ENCODE measurements at places on chromosomes 12 and 14.
A peak's percentile ranks its signal among the peaks of the same experiment; 100 is the strongest.

DNA sequence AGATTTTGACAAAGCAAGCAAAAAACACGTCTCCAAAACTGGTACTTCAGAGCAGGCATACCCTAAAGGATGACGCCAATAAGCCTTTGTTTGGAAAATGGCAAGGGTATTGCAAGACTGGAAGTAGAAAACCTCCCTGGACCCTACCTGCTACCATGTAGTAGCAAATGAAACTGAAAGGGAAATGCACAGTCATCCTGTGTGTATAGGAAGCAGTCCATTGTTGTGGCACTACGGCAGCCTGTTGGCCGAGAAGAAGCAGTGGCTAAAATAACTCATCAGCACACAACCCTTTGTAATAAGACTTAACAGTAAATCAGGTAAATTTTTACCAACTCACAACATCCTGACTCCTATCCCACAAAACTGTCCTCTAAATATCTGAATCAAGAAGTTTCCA, 386.4 kb downstream of the RGS6 start:
- DNase-seq, result no peak

DNA sequence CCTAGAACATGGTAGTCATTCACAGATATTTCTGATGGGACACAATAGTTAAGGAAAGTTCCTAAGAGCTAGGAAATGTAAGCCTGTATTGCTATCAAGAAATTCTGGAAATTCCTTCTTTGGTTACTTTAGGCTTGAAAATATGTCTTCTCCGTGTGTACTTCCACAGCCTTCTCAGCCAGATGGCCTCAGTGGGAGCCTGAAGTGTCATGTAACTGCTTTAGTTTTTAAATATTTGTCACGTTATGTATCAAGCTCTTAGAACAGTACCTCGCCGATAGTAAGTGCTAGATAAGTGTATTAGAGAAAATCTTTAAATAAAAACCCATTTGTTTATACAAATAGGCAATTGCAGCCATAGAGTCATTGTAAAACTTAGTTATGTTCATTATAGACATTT, 95.6 kb downstream of the DERA start:
- no peak for DNase-seq

GRCh38 chr14:102078831-102079699, 7.8 kb downstream of the HSP90AA1 start:
- no peak for DNase-seq

GRCh38 chr12:55862286-55862685, 19.6 kb upstream of the MMP19 start:
- DNase-seq, result no peak

DNA sequence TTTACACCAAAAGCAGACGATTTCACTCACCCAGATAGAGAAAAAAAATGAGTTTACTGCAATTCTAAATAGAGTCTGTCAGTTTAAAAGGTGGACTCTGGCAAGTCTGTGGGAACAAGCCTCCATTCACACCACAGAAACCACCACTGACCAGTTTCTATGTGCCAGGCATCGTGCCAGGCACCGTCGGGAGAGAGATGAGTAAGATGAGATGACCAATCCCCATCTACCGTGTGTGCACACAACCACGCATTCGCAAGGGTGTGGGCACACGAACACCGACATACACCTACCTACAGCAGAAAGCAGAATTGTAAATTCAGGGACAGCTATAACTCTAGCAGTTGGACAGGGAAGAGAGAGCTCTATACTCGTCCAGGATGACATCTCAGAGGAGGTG, 58.3 kb downstream of the PRIMA1 start:
- no peak for DNase-seq

GRCh38 chr12:118060301-118061010, 523 bp downstream of the WSB2 start:
- DNase-seq, result peak; percentile 75

GRCh38 chr12:95874452-95874851, 15.7 kb downstream of the SNRPF start:
- no peak for DNase-seq

DNA sequence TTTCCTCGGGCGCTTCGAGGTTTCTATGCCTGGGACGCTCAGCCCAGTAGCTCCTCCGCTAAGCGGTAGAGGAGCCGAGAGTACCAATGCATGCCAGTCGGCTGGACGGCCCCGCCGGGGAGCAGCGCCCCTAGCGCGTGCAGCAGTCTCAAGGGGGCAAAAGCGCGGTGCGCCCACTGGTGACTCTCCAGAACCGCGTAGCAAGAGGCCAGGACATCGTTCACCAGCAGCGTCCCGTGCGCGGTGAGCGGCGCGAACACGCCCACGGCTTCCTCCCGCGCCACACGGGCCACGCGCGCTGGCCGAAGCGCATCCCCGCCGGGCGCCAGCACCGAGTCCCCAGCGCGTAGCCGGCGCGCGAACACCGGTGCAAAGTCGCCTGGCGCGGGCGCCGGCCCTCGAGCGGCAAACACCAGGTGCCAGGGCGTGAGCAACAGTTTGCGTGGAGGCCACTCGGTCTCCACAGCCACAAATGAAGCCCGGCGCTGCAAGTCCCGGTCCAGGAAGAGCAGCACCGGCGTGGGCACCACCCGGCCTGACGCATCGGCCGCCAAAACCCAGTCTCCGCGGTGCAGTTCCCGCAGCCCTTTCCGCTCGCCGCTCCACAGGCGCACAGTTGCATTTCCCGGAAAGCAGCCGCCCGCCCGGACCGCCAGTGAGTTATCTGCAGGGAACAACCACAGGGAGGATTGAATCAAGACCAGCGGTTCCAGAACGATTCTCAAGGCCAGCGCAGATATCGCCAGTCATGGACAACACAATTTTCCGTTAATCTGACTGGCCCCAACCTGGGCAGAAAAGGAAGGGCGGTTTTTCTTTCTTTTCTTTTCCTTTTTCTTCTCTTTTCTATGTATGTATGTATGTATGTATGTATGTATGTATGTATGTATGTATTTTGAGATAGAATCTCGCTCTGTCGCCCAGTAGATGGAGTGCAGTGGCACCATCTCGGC, 4.5 kb downstream of the DHH start:
- peak; percentile 74 for DNase-seq

- DNase-seq, result no peak
These were observed 11.5 kb upstream of the LGMN start for GRCh38 chr14:92759679-92760523.

GRCh38 chr14:68013326-68013725, 193.7 kb downstream of the RAD51B start:
- no peak for DNase-seq

DNA sequence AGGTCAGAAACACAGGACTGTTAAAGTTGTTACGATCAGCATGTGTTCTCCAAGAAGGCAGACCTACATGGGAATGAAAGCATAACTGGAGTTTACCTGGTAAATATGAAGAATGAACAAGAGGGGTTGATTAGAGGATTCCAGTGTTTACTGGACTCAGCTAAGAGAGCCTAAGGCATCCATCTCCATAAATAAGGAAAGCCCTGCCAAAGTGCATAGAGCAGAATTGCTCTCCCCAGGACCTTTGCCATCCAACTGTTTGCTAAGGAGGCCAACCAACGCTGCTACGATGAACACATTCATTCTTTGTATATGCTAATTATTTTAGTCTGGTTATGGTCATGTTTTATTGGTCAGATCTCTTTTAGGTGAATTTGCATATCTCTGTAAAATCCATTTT, 17.1 kb upstream of the PAWR start:
- no peak for DNase-seq

- DNase-seq, result no peak
These were observed 115.4 kb downstream of the GTF2A1 start for GRCh38 chr14:81105378-81105777.

DNA sequence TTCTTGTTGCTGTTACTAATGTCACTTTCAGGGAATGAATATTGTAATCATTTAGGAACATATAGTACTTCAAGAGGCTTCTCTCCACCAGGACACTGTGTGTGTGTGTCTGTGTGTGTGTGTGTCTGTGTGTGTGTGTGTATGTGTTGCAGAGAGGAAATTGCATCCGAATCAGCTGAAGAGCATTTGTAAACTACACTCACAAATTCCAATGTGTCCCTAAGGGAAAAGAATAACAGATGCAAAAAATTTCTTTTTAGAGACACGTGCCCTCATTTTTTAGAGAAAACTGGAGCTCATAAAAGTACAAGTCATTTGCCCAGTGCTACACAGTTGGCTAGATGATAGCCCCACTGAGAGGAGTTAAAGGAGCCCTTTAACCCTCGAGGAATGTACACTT, 168.8 kb downstream of the ANO4 start:
- no peak for DNase-seq

DNA sequence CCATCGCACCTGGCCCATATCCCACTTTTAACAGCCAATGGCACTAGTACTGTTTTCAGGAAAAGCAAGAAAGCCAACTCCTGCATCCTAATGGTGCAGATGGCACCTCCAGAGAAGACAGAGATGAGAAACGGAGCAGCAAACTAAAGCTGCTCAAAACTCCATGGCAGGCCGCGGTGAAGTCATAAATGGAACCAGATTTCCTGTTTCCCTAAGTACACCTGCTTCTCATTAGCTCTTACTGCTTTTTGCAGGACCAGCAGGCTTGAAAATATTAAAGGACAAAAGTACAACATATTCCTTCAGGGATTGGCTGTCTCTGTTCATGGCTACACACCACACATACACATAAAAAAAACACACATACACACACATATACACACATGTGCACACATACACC, 36.7 kb upstream of the LGALS3 start:
- DNase-seq, result no peak
